T-helper 22 cell (primary cell): ENCODE measurements at places on chromosomes 12 and 14.

- no peak for DNase-seq
Observed at GRCh38 chr12:128365651-128366231, 98.8 kb downstream of the TMEM132C start.

- no peak for DNase-seq
Observed at GRCh38 chr14:22601996-22602395, 3.9 kb downstream of the ABHD4 start.

- no peak for DNase-seq
Observed at GRCh38 chr12:7439579-7440505, 4.1 kb downstream of the CD163L1 start.

- no peak for DNase-seq
Observed at GRCh38 chr14:61466249-61466904, 145.0 kb downstream of the PRKCH start.

GRCh38 chr12:102024765-102025164 lies 37.0 kb downstream of the WASHC3 start:
- DNase-seq = no peak

DNA sequence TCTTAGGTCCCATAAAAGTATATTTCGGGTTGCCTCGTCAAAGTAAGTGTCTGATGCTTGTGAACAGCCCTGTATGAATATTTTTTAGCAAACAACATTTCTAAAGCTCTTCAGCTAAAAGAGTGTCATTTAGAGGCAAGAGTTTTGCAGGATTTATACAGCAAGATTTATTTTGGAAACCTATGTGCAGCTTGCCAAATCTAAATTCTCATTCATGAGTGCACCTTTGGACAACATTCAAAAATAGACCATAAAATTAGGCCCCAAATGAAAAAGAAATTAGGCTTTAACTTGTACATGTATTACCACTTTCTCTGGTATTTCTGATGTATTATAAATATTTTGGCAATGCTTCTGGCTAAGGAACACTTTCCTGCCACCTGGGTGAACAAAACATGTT lies 224.4 kb upstream of the PDZRN4 start:
- DNase-seq = no peak

DNA sequence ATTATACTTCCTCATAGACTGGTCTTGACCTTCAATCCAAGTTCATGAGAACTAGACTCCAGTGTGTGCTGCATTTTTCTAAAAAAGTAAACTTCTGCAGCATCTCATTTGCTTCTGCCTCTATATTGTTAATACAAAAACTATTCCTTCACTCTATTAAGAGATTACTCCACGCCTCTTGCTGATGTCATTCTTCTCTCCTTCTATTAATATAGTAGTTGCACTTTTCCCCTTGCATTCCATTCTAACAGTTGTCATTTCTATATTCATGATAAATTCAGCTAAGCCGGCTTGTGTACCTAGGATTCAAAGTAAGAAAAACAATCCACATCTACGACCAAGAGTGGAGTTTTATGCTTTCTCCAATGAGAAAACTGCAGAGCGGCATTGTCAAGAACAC lies 480.4 kb upstream of the NOVA1 start:
- DNase-seq = no peak

DNA sequence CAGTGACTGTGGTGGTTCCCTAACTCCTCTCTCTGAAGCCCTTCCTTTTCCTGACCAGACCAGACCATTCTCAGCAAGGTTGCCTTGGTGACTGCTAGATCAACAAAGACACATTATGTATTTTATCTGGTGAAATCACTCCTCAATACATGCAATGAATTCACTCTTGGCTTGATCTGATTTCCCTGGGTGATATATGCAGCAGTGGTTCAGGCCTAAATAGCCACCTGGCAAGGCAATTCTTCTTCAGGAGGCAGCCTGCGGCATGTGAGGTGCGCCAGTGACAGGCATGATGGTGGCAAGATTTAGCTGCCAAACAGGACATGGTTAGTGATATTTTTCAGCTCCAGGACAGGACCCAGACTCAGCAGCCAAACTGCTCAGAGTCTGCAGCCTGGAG lies 350.3 kb upstream of the CCDC196 start:
- no peak for DNase-seq

GRCh38 chr12:102169922-102170621 lies 27.6 kb downstream of the PMCH start:
- no peak for DNase-seq

- DNase-seq = no peak
Observed at GRCh38 chr12:132356691-132357622, 27.6 kb upstream of the GALNT9 start.

DNA sequence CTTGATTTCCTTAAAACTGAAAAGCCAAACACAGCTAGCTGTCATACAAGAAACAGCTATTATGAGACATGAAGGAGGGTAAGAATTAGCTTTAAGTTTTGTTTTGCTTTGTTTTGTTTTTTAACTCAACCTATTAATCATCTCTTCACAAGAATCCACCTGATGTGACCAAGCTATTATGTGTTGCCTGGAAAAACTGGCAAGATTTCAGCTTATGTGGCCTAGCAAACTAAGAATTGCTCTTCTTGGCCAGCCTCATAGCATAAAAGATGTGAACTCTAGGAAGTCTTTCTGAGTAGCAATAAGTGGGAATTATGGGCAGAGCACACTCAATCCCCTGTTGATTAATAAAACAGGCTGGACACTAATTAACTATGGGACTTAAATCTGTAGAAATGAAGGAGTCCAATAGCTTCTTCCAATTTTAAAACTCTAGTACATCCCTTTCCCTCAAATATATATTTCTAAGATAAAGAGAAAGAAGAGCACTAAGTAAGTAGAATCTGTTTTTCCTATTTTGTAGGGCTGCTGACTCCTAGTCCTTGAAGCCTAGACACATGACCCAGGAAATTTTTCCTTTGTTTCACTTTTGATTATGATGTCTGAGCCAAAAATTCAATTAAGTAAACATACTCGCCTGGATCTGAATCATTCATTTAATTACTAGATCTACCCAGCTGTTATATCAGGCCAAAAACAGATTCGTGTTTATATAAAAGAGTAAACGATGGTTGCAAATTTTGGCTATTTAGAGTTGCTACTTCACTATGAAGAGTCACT lies 75.7 kb downstream of the GTF2A1 start:
- DNase-seq = no peak

DNA sequence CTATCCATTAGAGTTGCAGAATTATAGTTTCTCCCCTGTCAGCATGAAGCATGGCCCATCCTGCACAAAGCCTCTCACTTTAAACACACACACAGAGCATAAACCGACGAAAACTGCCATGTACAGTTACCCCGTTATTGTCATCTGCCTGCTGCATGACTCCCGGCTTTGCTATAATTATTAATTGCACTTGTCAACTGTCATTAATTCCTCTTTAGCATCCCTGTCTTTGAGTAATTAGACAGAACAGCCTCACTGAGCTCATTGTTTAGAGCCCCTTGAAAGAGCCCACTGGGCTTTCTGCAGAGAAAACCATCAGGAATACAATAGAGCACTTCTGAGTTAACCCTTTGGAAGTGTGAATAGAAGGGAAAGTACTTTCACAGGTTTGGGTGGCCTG lies 307.2 kb upstream of the SOX5 start:
- DNase-seq = no peak

- DNase-seq = no peak
Observed at GRCh38 chr12:62919838-62920237, 15.1 kb downstream of the PPM1H start.

- no peak for DNase-seq
Observed at GRCh38 chr12:37547611-37548010, 769.0 kb upstream of the ALG10B start.

DNA sequence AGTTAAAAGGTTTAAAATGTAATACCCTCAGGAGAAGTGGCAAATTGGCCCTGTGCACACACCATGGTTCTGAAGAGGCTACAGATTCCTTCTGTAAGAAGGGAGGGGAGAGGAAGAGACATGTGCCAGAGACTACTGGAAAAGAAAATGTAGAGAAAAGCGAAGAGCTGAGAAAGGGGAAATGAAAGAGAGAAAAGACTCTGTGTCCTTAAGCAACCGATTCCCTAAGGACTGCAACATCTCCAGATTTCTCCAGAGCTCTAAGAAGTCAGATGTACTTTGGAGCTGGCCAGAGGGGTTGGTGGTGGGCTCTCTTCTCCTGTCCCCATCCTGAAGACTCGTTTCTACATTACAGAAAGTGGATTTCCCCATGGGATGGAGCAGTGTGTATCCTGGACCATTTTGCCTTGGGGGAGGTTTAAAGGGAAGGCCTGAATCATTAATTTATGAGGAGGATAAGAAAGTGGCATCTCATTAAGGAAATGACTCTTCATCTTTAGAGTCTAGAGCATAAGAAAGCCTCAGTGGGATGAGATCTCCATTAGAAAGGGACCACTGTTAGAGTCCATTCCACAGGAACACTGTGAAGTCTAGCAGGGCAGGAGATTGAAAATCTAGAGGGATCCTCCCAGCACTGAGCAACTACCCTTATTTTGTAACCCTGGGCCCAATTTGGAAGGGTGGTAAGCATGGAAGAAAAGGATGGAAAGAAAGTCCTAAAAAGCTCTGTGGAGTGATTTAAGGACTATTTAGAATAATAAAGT lies 45.5 kb upstream of the FUT8 start:
- DNase-seq = no peak

GRCh38 chr14:72786378-72787350 lies 107.2 kb downstream of the DPF3 start:
- DNase-seq = no peak

GRCh38 chr12:2639020-2639298 lies 155.8 kb upstream of the FKBP4 start:
- DNase-seq = no peak

- no peak for DNase-seq
Observed at GRCh38 chr14:47262801-47263200, 412.6 kb downstream of the MDGA2 start.

DNA sequence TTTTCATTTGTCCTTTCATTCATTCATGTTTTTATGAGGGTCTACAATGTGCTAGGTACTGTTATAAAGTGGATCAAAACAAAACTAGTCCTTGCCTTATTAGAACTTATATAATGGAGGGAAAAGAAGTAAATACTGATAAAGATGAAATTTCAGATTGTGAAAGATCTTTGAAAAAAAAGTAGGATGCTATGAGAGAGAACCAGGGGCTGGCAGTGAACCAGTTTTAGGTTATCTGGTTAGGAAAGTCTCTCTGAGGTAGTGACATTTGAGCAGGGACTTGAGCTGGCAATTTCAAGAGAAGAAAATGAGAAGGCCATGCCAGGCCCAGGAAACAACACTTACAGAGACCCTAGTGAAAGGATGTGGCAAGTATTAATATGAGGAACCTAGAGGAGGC lies 57.3 kb upstream of the E2F7 start:
- DNase-seq = no peak
